ENCODE measurements at places on chromosomes 11 and 22.

DNA sequence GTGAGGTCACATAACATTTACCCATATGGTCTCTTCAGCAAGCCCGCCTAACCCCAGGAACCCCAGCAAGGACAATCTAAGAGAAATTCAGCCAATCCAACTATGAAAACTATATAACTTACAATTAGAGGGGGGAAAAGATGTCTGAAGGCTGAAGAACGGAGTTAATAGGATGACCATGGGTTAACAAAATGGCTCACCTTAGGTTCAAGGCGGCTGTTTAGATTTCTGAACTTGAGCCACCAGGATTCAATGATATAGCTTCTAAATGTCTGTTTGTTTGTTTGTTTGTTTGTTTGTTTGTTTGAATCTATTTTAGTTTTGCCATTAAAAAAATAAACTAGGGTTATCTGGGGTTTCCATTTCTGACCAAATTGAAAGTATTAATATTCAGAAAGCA, 109.8 kb upstream of the ZC3H12C start:
- DNase-seq = no peak

GRCh38 chr11:102430158-102430836, 22.3 kb downstream of the TMEM123 start:
- DNase-seq = no peak

DNA sequence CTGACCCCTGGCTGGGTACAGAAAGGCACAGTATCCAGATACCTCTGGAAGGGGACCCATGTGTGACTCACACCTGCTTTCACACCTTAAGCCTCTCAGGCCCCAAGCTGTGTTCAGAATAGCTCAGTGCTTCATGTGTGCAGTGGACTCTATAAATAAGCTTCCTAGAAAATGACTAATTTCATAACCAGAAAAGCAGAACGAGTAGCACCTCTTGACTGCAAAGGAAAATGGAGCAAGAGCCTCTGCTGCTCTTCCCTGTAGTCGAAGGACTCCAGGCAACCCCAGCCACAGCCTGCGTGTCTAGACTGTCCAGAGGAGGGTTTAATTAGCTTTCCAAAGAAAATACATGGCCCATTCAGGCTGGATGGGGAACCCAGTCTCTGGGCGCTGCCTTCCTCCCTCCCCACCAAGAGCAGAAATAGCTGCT, 23.1 kb downstream of the PTPN5 start:
- no peak for DNase-seq

- DNase-seq = no peak
Observed at GRCh38 chr11:77425346-77425745, 48.5 kb downstream of the PAK1 start.

DNA sequence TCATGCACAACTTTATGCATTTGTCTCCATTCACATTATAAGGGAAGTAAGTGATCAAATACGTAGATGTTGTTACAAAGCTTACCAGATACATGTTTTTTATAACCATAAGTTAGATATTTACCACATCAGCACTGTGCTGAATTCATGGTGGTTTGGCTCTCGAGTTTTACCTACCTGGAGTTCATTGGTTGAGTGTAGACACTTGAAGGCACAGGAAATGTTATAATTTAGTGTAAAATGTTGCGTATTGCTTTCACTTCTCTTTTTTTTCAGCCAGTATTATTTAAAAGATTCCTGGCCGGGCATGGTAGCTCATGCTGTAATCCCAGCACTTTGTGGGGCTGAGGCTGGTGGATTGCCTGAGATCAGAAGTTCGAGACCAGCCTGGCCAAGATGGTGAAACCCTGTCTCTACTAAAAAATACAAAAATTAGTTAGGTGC, 53.1 kb upstream of the GRK2 start:
- DNase-seq = no peak

- no peak for DNase-seq
Observed at GRCh38 chr11:134542401-134543165, 130.5 kb upstream of the B3GAT1 start.

DNA sequence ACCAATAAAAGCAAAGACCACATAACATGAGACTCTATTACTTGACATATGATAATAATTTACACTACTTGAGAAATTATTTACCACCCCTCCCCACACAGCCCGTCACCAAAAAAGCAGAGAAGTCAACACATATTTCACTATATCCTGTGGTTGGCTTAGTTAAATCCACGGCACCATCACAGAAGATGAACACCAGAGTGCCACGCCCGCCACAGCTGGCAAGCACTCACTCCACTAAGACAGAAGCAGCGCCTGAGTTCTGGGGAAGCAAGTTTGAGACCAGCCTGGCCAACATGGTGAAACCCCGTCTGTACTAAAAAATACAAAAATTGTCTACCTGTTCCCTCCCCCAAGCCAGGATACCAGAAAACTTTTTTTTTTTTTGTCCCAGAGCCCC, 53.1 kb downstream of the PACSIN2 start:
- no peak for DNase-seq

- DNase-seq = no peak
Observed at GRCh38 chr22:22019659-22020424, 37.3 kb upstream of the TOP3B start.

GRCh38 chr11:23884341-23884740, 612.5 kb upstream of the LUZP2 start:
- DNase-seq = no peak

- DNase-seq = no peak
Observed at GRCh38 chr22:28893810-28894209, 10.4 kb downstream of the ZNRF3 start.

DNA sequence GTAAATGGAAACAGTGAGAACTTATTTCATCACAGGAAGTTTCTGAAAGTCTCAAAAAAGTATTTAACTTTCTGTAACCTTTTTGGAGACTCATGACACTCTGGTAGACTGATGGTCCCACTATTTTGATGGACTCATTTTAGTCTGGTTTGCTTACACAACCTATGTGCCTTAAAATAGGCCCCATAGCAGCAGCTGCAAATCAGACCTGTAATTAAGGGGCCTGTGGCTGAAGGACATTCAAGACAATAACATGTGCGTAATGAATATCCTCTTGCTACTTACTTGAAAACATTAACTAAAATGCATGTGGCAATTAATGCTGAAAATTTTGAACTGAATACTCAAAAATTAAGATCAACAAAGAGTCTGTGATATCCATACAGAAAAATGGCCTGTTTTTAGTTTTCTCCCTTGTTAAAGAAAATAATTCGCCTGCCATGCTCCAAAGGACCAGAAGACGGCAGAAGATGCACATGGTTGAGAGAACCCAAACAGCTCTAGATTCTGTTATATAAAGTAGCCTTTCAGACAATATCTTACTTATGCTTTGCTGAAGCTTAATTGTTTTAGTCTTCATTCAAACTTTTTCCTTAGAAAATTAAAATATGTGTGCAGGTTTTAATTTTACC, 568.5 kb downstream of the KCNA4 start:
- no peak for DNase-seq

DNA sequence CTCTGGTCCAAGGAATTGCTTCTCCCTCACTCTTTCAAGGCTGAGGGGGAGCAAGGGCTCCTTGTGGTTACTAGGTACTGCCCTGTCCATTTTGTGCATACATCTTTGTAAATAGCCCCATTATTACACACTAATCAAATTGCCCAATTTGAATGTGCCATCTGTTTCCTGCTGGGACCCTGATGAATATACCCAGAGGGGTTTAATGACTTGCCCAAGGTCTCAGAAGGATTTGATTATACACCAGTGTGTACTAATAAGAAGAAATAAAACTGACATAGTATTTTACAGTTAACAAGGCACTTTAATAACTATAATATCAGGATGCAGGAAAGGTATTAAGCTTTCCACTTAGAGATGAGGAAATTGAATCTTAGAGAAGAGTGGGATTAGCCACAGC, 64.6 kb upstream of the PTPRJ start:
- no peak for DNase-seq

DNA sequence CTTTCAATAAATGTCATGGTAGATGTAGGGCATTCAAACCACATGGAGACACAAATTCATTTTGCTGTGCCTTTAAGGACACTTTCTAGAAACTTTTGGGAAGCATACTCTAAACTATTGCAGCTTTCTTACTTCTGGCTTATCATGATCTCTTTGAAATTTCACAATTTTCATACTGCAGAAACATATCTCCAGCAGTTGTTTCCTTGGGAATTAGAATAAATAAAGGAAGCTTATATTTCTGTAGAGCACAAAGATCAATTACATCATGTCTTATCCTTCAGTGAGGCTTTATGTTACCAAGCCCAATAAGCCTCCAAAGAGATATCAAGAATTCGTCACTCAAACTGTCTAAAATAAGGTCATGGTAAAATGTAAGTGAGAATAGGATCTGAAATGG, 74.5 kb upstream of the RAB38 start:
- DNase-seq = no peak

GRCh38 chr11:11718511-11718910, 96.7 kb upstream of the GALNT18 start:
- no peak for DNase-seq

DNA sequence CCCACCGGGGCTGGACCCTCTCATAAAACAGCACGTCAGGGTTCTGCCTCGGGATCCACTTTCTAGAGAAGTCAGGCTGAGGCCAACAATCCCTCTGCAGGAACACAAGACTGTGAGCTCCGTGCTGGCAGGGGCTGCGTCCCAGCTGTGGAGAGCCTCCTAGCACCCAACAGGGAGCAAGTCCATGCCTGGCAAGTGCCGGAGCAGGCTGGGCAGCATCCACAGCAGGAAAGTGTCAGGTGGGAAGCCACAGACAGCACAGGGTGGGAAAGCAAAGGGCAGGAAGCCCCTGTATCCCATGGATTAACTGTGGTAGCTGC, 682.3 kb downstream of the TBC1D22A start:
- DNase-seq = no peak

DNA sequence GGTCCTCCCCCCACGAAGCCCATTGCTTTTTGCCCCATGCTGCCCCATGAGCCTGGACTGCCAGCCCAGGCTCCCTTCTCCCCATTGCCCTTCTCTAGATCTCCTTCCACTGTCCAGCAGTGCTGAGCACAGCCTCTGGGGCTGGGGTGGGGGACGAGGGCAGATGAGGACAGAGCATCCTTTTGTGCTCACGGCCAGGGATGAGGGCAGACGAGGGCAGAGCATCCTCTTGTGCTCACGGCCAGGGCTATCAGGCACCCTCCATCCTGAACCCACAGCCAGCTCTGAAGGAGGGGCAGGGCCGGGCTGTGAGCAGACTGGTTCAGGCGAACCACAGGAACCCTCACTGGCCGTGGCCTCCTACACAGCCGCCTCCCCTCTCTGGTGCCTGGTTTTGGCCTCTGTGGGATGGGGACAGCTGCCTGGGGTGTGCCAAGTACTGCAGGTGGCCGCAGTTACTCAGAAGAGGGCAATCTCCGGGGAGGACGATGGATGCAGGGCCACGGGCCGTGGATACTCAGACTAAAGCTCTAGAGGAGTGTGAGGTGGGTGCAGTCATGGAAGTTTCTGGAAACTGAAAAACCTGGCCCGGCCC, 1258.8 kb downstream of the BRD1 start:
- no peak for DNase-seq

DNA sequence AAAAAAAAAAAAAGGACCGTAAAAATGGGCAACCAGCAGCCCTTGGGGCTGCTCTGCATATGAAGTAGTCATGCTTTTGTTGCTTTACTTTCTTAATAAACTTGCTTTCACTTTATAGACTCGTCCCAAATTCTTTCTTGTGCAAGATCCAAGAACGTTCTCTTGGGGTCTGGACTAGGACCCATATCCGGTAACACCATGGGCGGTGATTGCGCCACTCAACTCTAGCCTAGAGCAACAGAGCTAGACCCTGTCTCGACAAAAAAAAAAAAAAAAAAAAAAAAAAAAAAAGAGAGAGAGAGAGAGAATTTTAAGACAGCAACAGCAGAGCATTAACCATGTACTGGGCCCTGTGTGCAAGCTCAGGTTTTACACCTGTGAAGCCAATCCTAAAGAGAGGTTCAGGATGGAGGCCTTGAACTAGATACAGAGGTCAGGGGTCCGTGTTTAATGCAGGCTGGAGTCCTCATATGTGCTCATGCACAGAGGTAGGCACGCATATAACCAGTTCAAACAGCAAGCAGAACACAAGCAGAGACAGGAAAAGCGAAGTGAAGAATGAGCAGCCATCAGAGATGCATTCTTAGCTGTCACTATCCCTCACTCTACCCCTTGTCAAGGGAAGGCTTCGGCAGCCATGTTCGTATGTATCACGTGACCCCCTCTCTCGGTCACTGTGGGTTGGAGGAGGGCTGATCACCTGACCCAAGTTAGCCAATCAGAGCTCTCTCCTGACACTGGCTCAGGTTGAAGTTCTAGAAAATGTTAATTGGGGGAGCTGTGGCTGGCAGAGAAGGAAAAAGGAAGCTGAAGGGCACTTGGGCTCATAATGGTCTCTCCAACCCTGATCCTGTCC, 16.7 kb upstream of the SYT12 start:
- DNase-seq = no peak

GRCh38 chr22:25221790-25222189, 2.4 kb downstream of the CRYBB2 start:
- no peak for DNase-seq

DNA sequence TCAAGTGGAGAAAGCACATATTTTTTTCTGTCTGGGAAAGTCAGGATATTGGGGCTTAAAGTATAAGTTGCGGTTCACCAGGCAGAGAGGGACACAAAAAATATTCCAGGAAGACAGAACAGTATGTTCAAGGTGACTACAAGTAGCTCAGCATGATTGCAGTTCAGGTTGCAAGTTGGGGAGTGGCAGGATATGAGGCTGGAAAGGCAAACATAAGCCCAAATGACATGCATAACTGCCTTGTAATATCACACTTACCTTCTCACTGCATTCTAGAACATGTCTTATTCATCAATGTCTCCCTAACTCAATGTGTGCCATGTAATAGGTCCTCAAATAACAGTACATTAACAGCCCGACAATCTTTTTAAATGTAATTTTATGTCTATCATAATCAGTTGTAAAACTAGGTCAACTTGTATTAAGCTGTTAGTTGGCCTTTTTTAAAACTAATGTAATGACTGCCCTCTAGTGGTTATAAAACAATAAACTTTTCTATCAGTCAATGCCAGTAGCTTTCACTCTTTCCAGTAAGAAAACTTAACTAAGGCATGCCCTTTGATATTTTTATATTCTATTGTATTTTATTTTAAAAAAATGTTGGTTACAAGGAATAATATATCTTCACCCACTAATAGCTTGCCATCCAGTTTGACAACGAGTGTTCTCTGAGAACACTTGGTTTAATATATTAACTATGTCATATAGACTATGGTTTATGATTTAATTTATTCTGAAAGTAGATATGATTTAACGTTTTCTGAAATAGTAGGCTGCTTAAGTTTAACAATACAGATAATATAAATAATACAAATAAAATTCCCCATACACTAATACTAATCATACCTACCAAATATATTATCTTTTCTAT, 39.4 kb upstream of the CFAP300 start:
- DNase-seq = no peak

- no peak for DNase-seq
Observed at GRCh38 chr11:33668468-33668825, 32.2 kb downstream of the C11orf91 start.
